SW 1271 (cell line): ENCODE measurements at places on chromosomes 6 and 20.

DNA sequence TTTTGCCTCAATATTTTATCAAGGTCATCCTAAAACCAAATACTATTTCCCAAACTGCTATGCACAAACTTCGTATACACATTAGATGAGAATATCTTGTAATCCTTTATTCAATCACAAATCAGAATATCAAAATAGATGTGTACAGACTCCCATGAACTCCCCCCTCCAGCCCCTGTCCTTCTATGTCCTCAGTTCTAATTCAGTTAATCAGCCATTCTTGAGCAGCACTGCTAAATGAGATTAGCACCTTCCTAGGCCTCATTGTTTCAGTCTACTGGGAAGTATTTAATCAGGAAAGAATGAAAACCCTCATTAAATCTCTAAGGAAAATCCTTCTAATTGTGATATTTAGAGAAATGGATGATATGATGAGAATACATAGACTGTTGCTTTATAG, 36.6 kb downstream of the RCAN2 start:
- DNase-seq = no peak

GRCh38 chr6:128482642-128483041, 37.8 kb downstream of the PTPRK start:
- DNase-seq = no peak

DNA sequence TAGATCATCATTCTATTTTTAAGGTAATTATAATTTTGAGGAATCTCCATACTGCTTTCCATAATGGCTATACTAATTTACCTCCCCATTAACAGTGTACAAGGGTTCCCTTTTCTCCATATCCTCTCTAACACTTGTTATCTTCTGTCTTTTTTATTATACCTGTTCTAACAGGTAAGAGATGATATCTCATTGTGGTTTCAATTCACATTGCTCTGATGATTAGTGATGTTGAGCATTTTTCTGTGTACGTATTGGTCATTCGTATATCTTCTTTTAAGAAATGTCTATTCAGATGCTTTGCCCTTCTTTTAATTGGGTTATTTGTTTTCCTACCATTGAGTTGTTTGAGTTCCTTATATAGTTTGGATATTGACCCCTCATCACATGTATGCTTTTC, 81.6 kb upstream of the SCAF8 start:
- DNase-seq = no peak

DNA sequence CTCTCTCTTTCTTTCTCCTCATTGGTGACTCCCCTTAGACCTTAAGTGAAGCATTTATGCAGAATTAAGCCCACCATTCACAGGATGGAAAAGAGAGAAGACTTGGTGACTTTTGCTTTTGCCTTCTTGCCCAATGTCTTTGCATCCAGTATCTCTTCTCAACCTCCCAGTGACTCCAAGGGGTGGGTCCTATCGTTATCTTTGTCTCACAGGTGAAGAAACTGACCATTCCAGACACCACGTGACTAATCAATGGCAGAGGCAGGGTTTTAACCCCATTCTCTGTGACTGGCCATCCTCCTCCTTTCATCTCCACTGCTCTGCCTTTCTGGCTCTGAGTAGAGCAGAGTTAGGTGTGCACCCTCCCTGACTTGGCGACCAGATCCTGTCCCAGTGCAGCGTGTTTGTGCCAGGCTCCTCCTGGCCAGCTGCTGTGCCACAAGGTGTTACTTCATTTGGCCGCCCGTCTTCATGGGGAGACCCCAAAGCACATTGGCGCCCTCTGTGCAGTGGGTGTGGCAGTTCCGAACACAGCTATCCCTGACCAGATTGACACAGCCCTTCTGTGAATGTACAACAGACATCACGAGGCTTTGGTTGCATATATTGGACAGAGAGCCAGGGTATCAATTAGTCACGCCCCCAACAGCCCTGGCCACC, 501.3 kb downstream of the CD83 start:
- DNase-seq = no peak

- DNase-seq = no peak
These were observed 10.9 kb downstream of the IL20RA start for GRCh38 chr6:137033828-137034227.

DNA sequence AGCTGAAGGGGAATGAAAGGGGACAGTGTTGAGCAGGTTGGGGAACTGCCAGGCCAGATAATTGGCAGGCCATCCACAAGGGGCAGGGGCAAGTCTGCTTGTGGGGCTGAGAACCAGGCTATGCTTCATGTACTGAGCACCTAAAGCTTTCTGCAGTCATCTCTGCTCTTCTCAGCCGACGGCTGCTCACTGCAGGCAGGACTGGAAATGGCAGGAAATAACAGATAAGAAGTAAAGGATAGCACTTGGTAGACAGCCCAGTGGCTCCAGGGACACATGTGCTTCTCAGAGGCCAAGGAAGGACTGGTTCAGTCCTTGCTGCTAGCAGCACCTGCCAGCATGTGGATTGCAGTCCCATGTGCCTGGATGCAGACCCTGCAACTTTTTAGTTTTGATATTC, 89.8 kb downstream of the CD164 start:
- DNase-seq = no peak

DNA sequence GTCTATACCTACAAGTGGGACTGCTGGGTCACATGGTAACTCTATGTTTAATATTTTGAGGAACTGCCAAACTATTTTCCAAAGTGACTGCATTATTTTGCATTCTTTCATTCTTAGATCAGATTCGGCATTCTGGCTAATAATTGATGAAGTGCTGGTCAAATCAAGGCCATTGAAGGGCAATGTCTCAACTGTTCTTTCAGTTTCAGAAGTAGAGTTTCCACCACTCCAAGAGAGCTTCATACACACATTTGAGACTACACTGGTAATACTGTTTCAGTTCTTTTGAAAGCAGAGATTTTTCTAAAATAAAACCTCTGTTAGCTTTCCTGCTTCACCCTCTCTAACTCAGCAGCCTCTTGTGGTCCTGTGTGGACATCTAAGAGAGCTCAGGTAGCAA, 154.5 kb downstream of the CFAP61 start:
- no peak for DNase-seq

GRCh38 chr20:12717061-12717460, 291.7 kb upstream of the SPTLC3 start:
- no peak for DNase-seq

DNA sequence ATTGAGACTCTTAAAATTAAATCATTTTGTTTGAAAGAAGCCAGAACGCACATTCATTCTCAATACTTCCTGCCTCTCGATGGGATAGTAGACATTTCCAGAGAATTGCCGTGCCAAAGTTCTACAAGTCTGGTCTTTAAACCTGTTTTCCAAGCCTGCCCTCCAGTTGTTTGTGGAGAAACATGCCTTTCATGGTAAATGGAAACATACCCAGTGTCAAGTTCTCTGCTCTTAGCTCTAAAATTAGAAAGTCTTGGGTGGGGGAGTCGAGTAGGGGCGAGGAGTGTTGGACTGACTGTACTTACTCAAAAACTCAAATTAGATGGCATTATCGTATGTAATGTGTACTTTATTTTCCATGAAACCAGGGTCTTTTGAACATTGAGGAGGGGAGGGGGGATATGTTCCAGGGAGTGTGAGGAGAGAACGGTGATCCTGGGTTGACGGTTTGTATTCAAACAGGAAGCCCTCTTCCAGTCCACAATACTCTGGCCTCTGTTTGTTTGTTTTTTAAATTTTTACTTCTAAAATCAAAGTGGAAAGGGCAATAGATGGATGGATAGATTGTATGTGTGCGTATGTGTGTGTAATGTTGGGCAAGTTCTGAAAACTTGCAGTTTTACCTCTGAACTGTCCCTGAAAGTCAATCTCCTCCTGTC, 106.8 kb upstream of the ARMC2 start:
- DNase-seq = no peak

DNA sequence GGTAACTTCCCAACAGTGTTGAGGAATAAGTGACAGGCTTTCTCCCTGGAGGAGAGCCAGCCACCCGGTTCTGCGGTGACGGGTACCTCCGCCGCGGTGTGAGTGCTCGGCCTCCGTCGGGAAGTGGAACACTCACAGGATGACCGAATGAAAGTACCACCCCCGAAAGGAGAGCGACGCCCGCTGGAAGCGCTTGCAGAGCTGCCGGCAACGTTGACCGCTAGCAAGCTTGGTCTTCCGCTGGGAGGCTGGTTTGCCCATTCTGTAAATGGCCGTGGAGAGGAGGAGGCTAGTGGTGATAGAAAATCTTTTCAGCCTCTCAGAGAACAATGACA, 614 bp upstream of the TMEM242 start:
- no peak for DNase-seq

GRCh38 chr6:42440778-42441696, 10.7 kb downstream of the TRERF1 start:
- no peak for DNase-seq

GRCh38 chr20:469746-470490, 7.6 kb upstream of the TBC1D20 start:
- no peak for DNase-seq

DNA sequence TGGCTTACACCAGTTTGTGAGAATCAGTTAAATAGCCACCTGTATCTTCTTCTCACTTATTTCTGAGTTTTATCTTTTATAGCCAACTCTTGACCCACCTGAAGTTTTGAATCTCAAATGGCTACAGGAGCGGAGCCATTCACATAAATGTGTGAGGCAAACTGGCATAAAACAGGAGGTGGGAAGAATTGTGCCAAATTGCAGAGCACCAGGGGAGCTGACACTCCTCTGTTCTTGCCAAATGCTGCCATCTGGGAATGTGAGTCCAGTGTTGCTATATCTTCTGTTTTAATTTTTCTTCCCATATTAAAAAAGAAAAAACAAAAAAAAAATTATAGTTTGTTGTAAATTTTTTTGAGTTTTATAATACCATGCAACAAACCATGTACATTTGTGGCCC, 17.0 kb upstream of the RNF146 start:
- DNase-seq = no peak

DNA sequence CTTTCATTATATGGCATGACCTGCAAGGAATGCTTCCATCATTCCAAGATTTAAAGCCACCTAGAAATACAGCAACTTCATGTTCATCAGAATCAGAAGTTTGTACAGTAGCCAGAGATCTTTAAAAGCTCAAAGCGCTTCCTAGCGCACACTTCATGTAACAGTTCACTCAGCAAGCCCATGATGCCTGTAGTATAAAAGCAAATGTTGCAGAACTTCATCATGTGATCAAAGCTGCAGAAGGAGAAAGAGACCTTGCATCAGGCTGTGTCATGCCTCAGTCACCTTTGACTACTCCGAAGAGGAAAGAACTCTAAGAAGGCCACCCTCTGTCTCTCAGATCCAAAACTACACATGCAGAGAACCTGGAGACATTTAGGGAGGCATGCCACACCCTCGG, 78.5 kb downstream of the AGPAT4 start:
- DNase-seq = no peak

DNA sequence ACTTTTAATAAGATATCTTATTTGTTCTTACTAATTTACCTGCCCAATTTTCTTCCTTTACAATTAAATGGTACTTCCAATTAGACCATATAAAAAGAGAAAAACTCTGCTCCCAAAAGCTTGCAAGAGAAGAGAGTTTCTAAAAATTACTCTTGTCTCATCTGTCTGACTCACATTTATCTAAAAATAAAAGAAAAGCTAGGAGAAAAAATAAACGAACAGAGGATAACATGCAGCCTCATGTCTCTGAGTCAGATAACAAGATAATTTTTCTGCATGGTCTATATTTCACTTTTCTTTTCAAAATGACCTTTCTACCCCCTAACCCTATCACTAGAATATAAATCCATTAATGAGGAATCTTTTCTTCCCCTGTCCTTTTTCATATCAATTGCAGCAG, 127.2 kb upstream of the TCF21 start:
- no peak for DNase-seq

DNA sequence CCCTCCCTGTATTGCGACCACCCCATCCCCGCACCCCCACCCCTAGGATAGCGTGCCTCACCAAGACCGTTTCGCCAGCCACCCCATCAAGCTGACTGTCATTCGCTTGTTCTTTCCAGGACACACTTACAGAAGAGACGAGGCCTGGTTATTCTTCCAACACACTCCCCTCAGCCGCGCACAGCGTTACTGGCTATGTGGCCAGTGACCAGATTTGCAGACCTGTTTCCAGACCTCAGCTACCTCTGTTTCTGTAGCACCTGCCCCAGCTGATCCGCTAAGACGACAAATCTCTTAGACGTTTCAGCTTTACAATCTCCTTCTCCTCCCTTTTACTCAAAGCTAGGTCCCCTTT, 26.1 kb downstream of the HLA-F start:
- DNase-seq = no peak

- no peak for DNase-seq
These were observed 695.0 kb downstream of the COL12A1 start for GRCh38 chr6:74510878-74511277.

DNA sequence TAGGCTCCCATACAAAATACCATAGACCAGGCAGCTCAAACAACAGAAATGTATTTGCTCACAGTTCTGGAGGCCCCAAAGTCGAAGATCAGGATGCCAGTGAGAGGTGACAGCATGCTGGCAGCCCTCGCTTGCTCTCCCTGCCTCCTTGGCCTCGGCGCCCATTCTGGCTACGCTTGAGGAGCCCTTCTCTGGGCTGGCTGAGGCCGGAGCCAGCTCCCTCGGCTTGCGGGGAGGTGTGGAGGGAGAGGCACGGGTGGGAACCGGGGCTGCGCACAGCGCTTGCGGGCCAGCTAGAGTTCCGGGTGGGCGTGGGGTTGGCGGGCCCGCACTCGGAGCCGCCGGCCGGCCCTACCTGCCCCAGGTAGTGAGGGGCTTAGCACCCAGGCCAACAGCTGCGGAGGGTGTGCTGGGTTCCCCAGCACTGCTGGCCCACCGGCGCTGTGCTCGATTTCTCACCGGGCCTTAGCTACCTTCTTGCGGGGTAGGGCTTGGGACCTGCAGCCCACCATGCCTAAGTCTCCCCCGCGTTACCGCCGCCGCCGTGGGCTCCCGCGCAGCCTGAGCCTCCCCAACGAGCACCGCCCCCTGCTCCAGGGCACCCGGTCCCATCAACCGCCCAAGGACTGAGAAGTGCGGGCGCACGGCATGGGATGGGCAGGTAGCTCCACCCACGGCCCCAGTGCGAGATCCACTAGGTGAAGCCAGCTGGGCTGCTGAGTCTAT, 32.6 kb upstream of the SERPINB9 start:
- DNase-seq = no peak
